ENCODE measurements at places on chromosomes 6 and 20.

DNA sequence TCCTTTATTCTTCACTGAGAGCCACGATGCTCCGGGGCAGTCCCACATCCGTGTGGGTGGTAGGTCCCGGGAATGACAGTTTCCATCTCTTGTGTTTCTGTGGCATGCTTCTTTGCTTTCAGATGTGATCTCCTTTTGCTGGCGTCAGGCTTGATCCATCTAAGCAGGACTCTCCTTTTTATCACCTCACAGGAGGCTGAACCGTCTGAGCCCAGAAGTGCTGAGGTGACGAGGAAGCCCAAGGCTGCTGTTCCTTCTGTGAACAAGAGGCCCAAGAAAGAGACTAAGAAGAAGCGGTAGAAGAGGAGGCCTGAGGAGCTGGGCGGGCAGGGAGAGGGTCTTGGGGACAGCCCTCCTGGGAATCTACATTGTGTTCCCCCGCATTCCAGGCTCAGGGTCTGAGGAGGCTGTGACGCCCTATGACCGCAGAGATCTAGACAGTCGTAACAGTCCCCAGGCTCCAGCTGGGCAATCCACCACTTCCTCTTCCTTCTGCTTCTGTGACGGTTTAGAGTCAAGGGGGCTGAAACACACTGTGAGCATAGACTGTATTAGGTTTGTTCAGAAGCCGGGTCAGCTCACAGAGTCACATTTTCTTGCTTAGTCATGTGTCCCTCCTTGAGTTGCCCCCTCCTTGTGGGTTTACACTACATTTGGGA, 26.8 kb downstream of the MANBAL start:
- no peak for DNase-seq

- DNase-seq = no peak
Observed at GRCh38 chr6:146106532-146106931, 77.7 kb downstream of the GRM1 start.

- no peak for DNase-seq
Observed at GRCh38 chr6:89886378-89887120, 7.7 kb upstream of the GJA10 start.

- no peak for DNase-seq
Observed at GRCh38 chr20:63765082-63765873, 25.7 kb downstream of the SLC2A4RG start.
